HCEC 1CT (cell line): ENCODE measurements at places on chromosomes 13 and 19.

GRCh38 chr13:92963029-92963428, 263.6 kb upstream of the GPC6 start:
- peak; percentile 2 for DNase-seq

GRCh38 chr19:51799034-51799773, 4.2 kb downstream of the FPR3 start:
- peak; percentile 80 for DNase-seq

GRCh38 chr13:114027826-114028225, 54.0 kb upstream of the C13orf46 start:
- DNase-seq: no peak

- peak; percentile 51 for DNase-seq
These were observed 2.7 kb upstream of the C1QTNF9 start for GRCh38 chr13:24306632-24307031.

GRCh38 chr19:45809643-45810159, 5.4 kb downstream of the RSPH6A start:
- DNase-seq: peak; percentile 80

DNA sequence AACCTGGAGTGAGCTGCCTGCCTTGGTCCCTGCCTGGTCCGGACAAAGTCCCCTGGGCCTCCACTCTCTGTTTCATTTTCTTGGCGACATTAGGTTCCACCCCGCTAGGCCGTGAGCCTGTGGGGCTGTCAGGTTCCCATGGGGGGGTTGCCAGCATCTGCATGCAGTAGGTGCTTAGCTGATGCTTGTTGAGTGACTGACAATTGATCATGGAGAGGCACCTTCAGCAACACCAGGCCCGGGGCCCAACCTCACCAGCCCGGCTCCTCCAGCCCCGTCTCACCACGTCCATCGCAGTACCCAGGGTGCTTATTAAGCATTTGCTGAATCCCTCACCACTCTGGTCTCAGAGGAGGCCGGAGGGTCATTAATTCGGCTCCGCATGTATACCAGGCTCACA, 13.4 kb downstream of the MISP start:
- no peak for DNase-seq
